ENCODE measurements at places on chromosomes 1 and 21. TPM values are rescaled to one million over a fixed set of nuclear protein-coding genes. Genes with fewer than 3 reads are reported as not detected.

The GJA8 gene
- total RNA-seq, result not detected

The CASQ1 gene
- total RNA-seq, result not detected

The OR2G2 gene
- not detected for total RNA-seq

DNA sequence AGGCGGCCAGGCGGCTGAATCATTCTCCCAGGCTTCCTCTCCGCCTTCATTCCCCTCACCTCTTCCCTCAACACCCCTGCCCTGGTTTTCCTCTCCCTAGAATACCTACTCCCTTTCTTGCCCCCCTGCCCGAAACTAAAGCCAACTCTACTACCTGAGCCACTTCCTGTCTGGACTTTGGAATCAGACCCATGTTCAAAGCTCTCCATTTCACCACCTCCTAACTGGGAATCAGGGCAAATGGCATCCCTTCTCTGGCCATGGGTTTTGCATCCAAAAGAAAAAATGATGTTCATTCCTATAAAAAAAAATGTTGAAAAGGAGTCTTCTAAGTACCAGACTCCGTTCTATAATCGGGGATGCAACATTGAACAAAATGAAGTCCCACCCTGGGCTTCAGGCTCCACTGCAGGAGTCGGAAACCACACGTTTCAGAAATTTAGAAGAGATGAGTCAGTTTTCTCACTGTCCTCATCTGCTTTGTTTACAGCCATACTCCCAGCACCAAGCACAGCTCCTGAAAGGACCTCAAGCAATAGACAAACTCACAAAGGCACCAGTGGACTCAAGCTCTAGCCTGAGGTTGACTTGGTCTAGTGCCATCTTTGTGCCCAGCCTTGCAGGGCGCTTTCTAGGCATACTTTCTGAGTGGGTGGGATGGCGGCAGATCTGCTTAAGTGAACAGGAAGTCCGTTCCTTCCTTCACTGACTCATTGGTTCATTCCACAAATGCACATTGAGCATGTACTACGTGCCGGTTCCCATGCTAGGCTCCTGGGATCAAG is 176.2 kb downstream of the IGSF21 start:
- no peak for DNase-seq
- no peaks in the 10 kb centered on the region for H3K36me3 ChIP-seq
- no peaks in the 10 kb centered on the region for H3K4me1 ChIP-seq
- H3K27ac ChIP-seq, result no peak overlapping the region
- H3K27me3 ChIP-seq, result no peaks in the 10 kb centered on the region
- H3K4me3 ChIP-seq, result no peak overlapping the region
